ENCODE measurements at places on chromosomes 12 and 14.
A peak's percentile ranks its signal among the peaks of the same experiment; 100 is the strongest.

DNA sequence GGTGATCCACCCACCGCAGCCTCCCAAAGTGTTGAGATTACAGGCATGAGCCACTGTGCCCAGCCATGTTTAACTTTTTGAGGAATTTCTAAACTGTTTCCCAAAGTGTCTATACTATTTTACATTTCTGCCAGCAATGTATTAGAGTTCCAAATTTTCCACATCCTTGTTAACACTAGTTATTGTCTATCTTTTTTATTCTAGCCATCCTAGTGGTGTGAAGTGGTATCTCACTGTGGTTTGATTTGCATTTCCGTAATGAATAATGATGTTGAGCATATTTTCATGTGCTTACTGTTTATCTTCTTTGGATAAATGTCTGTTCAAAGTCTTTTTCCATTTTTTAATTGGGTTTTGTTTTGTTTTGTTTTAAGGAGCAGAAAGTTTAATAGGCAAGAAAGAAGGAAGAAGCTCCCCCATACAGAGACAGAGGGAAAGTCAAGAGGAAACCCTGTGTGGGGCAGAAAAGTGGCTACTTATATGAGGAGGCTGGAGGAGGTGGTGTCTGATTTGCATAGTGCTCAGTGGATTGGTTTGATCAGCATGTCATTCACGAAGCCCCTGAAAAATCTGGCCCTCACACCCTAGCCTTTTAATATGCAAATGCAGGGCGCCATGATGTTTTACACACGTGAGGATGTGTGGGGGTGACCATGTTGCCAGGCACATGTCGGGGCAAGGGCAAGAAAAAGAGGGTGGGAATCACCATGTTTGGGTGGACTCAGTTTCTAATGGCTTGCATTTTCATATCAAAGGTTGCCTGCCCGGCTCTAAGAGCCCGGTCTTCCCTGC is 14.9 kb downstream of the TXNRD1 start:
- no peaks in the 10 kb centered on the region for H3K36me3 ChIP-seq
- no peak for DNase-seq
- no peaks in the 10 kb centered on the region for H3K27me3 ChIP-seq
- no peak overlapping the region for H3K4me3 ChIP-seq
- peaks cover 6% of the 10 kb centered on the region for H3K4me1 ChIP-seq

DNA sequence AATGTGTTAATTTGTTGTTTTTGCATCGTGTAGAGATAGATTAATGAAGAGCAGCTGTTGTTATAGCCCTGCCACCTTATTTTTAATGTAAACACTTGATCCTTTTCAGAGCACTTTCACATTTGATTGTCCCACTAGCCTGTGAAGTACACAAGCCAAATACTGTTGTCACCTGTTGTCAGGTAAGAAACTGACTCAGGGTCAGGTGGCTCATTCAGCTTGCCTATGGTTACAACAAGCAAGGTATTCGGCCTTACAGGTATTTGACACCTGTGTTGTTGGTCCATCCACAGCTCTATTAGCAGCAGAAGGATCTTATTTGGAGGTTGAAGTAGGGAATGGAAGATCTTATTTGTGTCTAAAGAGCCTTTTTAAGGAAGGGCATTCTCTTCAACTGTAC is 108.9 kb downstream of the GPR135 start:
- DNase-seq: no peak
- no peaks in the 10 kb centered on the region for H3K27me3 ChIP-seq
- H3K4me1 ChIP-seq: peaks cover 42% of the 10 kb centered on the region
- no peak overlapping the region for H3K27ac ChIP-seq
- no peak overlapping the region for H3K4me3 ChIP-seq

DNA sequence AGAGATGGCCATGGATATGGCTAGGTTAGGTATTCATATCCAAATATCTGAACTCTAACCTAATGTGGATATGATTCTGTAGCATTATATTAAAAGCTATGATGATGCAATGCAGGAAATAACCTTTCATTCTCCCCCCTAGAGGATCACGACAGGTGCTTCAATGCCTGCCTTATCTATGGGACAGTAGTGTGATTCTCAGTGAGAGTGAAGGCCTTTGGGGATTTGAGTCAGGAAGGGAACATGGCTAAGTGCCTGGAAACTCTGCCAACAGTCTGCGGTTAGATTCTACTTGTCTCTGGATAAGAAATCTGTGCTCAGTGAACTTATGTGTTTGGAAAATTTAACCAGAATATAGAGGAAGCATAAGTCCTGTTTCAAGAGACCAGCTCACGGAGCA is 81.8 kb downstream of the SLC38A1 start:
- H3K4me3 ChIP-seq: no peak overlapping the region
- no peaks in the 10 kb centered on the region for H3K36me3 ChIP-seq
- peak; percentile 52 for DNase-seq
- peaks cover 7% of the 10 kb centered on the region for H3K4me1 ChIP-seq
- no peak overlapping the region for H3K27ac ChIP-seq

GRCh38 chr14:63777024-63777423 is 49.2 kb upstream of the SGPP1 start:
- no peaks in the 10 kb centered on the region for H3K36me3 ChIP-seq
- no peak overlapping the region for H3K4me3 ChIP-seq
- H3K27me3 ChIP-seq: no peaks in the 10 kb centered on the region
- H3K27ac ChIP-seq: no peak overlapping the region
- H3K4me1 ChIP-seq: peaks cover 8% of the 10 kb centered on the region
- DNase-seq: peak; percentile 66

GRCh38 chr12:48998497-48999353 is 450 bp downstream of the DDN start:
- peak; percentile 65 for DNase-seq
- peaks cover 12% of the 10 kb centered on the region for H3K4me1 ChIP-seq
- no peaks in the 10 kb centered on the region for H3K27me3 ChIP-seq
- no peak overlapping the region for H3K27ac ChIP-seq

- H3K27me3 ChIP-seq: no peaks in the 10 kb centered on the region
- no peak overlapping the region for H3K4me3 ChIP-seq
- H3K27ac ChIP-seq: no peak overlapping the region
- DNase-seq: peak; percentile 63
Observed at GRCh38 chr14:92729634-92730358, 18.6 kb downstream of the LGMN start.

- H3K27me3 ChIP-seq: no peaks in the 10 kb centered on the region
- DNase-seq: peak; percentile 27
- H3K4me3 ChIP-seq: no peak overlapping the region
- 0 out of 2 replicates have a peak, but pooled peaks cover 7% of the 10 kb centered on the region for H3K4me1 ChIP-seq
Observed at GRCh38 chr14:29301571-29301970, 535.0 kb downstream of the FOXG1 start.

GRCh38 chr12:6606331-6607131 is 648 bp downstream of the CHD4 start:
- H3K4me3 ChIP-seq: peak overlapping the region; percentile 91
- no peaks in the 10 kb centered on the region for H3K27me3 ChIP-seq
- DNase-seq: peak; percentile 76
- H3K4me1 ChIP-seq: peaks cover 33% of the 10 kb centered on the region

DNA sequence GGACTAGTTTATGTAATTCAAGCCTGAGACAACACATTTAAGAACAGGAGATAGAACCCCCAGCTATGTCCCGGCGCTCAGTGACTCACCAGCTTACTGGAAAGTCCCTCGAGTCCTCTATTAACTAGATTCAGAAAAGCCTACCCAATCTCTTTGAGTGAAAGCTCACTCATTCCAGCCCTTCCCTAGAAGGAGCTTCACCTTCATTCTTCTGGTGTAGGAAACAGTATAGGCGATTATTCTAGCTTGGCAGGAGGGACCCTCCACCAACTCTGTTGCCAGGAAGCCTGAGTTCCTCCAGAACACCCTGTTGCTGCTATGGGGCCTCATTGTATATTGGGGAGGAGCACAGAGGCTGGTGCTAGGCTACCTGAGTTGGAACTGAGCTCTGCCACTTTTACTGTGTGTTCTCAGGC is 57.2 kb upstream of the AEBP2 start:
- no peak overlapping the region for H3K4me3 ChIP-seq
- H3K4me1 ChIP-seq: peaks cover 11% of the 10 kb centered on the region
- H3K27me3 ChIP-seq: no peaks in the 10 kb centered on the region
- H3K36me3 ChIP-seq: no peaks in the 10 kb centered on the region
- DNase-seq: peak; percentile 82

GRCh38 chr12:127516467-127516866 is 750.5 kb upstream of the TMEM132C start:
- H3K4me1 ChIP-seq: peaks cover 11% of the 10 kb centered on the region
- peak overlapping the region; percentile 28 for H3K27ac ChIP-seq
- no peaks in the 10 kb centered on the region for H3K27me3 ChIP-seq
- H3K4me3 ChIP-seq: no peak overlapping the region
- no peaks in the 10 kb centered on the region for H3K36me3 ChIP-seq

DNA sequence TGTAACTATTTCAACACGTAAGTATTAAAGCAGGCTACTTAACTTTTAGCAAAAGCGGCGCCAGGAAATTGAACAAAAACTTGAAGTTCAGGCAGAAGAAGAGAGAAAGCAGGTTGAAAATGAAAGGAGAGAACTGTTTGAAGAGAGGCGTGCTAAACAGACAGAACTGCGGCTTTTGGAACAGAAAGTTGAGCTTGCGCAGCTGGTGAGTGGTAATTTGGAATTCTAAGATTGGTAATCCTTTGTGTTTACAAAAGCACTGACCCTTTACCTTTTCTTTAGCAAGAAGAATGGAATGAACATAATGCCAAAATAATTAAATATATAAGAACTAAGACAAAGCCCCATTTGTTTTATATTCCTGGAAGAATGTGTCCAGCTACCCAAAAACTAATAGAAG is 4.0 kb downstream of the PNN start:
- no peaks in the 10 kb centered on the region for H3K27me3 ChIP-seq
- H3K4me3 ChIP-seq: no peak overlapping the region
- H3K36me3 ChIP-seq: peaks cover 83% of the 10 kb centered on the region

DNA sequence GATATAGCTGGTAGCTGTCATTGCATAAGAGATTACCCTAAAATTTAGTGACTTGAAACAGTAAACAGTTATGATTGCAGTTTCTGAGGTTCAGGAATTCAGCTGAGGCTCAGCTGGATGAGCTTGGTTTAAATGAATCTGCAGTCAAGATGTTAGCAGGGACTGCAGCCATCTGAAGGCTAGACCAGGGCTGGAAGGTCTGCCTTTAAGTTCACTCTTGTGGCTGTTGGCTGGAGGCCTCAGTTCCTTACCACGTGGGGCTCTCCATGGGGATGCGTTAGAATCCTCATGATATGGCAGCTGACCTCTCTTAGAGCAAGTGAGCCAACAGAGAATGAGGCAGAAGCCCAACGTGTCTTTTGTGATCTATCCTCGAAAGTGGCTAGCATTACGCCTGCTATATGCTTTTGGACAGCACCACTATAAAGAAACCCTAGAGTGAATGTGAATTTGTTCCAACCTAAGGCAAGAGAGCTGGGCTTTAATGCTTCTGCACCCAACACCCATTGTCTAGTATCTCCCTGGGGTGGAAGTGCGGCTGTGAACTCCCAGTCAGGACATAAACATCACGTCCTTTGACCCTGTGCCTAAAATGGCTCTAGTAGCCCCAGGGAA is 26.0 kb downstream of the HSPB8 start:
- H3K27me3 ChIP-seq: no peaks in the 10 kb centered on the region
- no peak overlapping the region for H3K27ac ChIP-seq
- no peak overlapping the region for H3K4me3 ChIP-seq
- DNase-seq: no peak
- no peaks in the 10 kb centered on the region for H3K4me1 ChIP-seq

DNA sequence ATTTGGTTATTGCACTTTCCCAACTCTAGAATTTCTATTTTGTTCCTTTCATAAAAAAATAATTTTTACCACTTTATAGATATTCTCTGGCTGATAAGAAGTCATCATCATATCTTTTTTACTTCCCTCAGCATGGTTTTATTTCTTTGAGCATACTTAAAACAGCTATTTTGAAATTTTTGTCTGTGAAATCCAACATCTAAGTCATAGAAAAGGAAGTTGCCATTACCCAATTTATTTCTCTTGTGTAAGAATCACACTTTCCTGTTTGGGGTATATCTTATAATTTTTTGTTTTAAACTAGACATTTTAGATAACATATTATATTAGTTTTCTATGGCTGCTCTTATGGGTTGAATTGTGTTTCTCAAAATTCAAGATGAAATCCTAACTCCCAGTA is 400.2 kb upstream of the OR4E1 start:
- H3K4me1 ChIP-seq: no peaks in the 10 kb centered on the region
- no peak overlapping the region for H3K4me3 ChIP-seq
- H3K27ac ChIP-seq: no peak overlapping the region
- no peak for DNase-seq
- no peaks in the 10 kb centered on the region for H3K27me3 ChIP-seq

GRCh38 chr12:54657105-54657607 is 9.0 kb upstream of the DCD start:
- peaks cover 36% of the 10 kb centered on the region for H3K27me3 ChIP-seq
- no peaks in the 10 kb centered on the region for H3K4me1 ChIP-seq
- H3K36me3 ChIP-seq: no peaks in the 10 kb centered on the region
- H3K27ac ChIP-seq: no peak overlapping the region
- DNase-seq: no peak

Data from GM23248 (cell line).